Common myeloid progenitor, CD34-positive (primary cell): ENCODE measurements at places on chromosomes 2 and 18.

- DNase-seq, result no peak
These were observed 159.4 kb downstream of the CCDC148 start for GRCh38 chr2:158297120-158297519.

DNA sequence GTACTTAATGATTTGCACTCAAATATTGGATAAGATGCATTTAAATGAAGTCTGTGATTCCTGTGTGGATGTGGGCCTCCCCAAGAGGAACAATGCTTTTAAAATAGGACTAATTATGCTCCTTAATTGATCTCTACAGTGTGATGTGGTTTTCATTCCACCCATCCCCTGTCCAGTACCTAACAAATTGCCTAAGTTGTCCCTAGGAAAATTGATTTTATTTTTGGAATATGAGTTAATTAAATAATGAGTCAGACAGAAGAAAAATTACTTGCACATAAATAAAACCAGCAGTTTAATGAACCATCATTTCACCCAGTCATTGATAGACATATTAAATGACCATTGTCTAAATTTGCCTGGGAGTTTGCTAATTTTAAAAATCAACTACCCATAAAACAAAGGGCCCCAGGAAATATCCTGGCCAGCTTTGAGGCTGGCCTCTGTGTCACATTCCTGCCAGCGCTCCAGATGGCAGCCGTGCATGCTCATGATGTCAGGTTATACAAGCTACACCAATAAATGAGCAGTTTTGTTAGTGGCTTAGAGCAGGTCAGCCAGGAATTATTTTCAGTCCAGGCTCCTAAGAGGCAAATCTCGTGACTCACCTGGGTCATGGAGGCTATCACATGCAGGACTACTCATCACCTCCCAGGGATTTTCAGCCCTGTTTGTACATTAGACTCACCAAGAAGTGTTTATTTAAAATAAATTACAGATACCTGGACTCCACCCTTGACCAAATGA is 31.9 kb downstream of the ABHD3 start:
- DNase-seq, result no peak

- no peak for DNase-seq
These were observed 114.7 kb upstream of the DOCK10 start for GRCh38 chr2:225156853-225157451.

GRCh38 chr2:201973305-201973928 is 60.2 kb upstream of the FZD7 start:
- DNase-seq, result no peak

DNA sequence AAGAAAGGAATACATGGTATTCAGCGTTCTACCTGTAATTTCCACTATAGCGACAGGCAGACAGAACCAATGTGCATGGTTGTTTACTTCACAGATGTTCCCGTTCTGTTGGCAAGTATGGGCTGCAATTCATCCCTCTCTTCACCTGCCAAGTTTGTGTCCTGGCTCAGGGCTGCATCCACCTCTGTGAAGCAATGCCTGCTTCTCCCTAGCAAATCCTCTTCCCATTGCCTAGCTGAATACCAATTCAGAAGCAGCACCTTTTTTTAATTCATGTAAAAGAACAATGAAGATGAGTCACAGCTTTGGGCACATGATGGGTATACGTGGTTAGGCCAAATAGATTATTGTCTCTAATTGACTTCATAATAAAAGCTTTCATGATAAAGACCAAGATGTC is 54.7 kb upstream of the LRATD1 start:
- DNase-seq, result no peak

DNA sequence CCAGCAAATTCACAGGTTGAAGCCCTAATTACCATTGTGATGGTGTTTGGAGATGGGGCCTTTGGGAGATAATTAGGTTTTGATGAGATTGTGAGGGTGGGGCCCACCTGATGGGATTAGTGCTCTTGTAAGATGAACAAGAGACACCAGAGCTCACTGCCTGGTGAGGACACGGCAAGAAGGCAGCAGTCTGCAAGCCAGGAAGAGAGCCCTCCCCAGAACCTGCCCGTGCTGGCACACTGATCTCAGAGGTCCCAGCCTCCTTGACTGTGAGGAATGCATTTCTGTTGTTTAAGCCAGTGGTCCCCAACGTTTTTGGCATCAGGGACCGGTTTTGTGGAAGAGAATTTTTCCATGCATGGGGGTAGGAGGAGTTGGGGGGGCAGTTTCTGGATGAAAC is 240.7 kb downstream of the KLHL29 start:
- DNase-seq, result no peak

- no peak for DNase-seq
These were observed 179.0 kb downstream of the TRABD2A start for GRCh38 chr2:84701880-84702279.

- no peak for DNase-seq
These were observed 315.2 kb upstream of the RND3 start for GRCh38 chr2:150802635-150803034.

DNA sequence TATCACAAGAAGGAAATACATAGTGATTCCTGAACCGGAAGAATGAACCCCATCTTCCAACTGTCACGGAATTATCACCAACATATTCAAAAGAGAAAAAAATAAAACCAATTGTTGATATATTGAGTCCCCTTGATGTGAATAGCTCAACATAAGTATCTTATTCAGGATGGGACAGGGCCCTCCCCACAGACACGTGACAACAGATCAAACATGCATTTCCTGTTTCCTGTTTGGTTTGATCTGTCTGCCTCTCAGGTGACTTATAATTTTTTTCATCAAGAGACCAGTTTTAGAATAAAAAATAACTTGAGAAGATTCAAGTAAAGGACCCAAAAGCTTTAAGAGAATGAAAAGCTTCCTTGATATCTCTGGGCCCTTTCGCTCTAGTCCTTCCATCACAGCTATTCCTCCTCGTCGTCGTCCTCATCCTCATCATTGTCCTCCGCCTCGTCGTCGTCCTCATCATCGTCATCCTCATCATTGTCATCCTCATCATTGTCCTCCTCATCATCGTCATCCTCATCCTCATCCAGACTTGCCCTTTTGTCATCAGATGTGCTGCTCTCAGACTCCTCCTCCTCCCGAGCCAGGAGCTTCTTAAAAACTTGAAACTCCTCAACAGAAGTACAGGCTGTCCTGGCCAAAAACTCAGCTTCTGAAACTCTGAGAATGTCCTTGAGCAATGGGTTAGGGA is 6.3 kb downstream of the MTERF4 start:
- peak; percentile 13 for DNase-seq
